ENCODE measurements at places on chromosomes 3 and 15.

- DNase-seq: no peak
Observed at GRCh38 chr3:139202226-139202958, 141.4 kb upstream of the MRPS22 start.

- DNase-seq: no peak
Observed at GRCh38 chr3:158936530-158937113, 134.8 kb downstream of the MFSD1 start.

DNA sequence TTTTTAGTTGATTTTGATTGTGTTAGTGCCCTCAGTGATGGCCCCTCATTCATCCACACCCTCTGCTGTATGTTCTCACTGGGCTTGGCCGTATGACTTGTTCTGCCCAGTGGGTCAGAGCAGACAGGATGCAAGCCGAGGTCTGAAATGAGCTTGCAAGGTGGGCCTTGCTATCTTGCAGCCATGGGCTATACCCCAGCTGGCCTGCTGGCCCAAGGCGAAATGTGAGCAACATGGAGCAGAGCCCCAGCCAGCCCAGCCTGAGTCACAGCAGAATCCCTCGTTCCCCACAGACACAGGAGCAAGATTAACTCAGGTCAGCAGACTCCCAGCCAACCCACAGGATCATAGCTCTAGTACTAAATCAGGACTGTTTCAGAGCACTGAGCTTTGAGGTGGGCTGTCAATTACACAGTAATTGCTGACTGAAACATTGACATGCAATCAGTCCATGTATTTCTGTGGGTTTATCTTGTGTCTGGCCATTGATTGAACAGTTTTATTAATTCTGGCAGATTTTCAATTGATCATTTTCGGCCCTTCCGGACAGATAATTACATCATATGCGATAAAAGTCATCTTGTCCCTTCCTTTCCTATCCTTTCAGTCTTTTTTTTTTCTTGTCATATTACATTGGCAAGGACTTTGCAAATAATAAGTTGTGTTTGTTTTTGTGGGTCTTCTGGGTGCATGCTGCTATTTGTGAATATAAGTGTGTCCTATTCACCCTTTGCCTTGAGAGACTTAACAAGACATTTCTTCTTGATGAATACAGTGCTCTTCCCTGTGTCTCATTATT is 27.1 kb downstream of the KLF15 start:
- DNase-seq: no peak

- no peak for DNase-seq
Observed at GRCh38 chr15:101116681-101116976, 135.2 kb downstream of the CHSY1 start.

DNA sequence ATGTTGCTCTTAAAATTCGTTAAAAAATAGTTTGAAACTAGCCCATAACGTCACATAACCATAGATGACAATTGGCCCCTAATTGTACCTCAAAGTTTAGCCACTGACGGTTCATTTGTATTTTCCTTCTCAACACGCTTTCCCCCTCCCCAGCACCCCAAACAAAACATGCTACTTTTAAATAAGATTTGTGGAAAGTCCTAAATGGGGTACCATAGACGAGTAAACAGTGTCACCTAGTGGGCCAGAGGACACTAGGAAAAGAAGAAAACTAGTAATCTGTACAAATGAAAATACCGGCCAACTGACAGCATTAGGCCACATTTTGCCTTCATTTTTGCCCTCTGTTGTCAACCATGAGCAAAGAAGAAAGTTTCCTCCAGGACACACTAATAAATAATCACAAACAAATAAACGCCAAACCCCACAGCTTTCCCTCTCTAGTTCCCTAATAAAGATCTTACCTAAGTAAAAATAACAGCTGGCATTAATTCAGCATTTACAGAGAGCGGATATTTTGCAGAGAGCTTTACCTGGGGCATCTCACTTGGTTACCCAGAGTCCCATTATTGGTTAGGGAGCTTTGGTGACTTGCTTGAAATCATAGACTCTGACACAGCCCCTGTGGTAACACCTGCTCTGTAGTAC is 175.1 kb upstream of the ATP11B start:
- peak; percentile 51 for DNase-seq

DNA sequence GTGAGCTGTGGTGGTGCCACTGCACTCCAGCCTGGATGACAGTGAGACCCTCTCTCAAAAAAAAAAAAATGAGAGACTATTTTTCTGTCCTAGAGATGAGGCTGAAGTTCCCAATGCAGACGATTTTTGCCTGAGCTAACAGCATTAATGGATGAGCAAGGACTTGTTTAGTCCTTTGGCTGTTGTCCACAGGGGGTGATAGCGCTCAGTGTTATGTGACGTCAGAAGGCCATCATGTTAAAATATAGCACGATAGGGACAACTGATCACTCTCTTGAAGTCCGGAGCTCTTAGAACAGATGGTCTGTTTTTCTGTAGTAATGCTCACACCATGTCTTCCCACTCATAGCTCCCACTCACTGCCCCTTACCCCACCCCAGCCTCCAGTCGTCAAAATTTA is 6.8 kb downstream of the TRNT1 start:
- no peak for DNase-seq

GRCh38 chr3:178056868-178057267 is 479.4 kb upstream of the KCNMB2 start:
- DNase-seq: no peak

DNA sequence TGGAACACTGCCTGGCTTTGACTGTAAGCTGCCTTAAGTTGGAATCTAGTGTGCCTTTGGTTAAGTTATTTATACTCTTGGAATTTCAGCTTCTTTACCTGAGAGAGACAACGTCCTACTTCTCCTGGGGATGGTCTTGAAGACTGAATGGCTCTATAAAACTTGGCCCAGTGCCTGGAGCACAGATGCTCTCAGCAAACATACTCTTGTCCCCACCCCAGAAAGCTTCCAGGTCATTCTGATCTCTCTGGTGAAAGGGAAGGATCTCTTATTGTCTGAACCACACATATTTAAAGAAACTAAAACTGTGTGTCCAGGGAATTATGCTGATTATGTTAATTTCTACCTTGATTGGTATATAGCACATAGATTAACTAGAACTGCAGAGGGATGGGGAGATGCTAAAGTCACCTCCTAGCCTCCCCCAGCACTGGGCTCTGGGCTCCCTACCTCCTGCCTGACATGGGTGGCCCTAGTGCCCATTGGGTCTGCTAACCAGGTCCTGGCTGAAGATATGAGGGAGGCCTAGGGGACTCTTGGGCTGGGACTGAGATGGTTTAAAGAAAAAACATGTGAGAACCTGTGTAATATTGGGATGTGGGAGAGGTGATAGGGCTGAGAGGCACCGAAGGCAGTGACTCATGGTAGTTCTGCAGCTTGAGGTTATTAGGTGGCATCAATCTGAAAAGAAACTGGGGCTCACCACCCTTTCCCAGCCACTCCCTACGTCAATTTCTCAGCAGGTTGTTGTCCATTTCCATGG is 171.0 kb downstream of the RPLP1 start:
- DNase-seq: no peak

DNA sequence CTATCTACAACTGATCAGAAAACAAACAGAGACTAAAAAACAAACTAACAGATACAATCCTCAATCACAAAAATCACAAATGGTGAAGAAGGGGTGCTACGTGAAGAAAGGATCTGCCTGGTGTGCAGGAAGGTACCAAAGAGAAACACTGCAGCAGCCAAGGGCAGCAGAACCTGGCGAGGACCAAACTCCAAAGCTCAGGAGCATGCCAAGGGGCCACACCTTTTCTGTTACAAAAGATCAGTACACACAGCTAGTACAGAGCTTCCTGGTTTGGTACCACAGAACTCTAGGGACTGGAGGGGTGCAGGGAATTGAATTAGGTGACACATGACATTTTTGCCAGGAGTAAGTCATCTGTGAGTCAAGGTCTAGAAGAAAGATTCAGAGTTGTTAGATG is 107.4 kb upstream of the GRM7 start:
- DNase-seq: no peak

GRCh38 chr15:39397883-39398282 is 183.0 kb upstream of the THBS1 start:
- DNase-seq: no peak

DNA sequence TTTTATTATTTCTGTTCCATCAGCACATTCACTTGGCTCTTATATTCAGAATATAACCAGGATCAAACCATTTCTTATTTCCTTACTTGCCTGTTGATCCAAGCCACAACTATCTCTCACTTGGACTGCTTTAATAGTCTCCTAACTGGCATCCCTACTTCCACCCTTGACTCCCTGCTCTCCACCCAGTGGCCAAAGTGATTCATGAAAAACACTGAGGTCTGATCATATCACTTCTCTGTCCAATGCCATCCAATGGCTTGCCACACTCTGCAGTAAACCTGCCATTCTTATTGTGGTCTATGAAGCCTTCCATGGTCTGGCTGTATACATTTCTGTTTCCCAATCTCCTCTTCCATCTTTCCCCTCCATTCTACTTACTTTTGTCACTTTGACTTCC is 576.1 kb downstream of the PDCD6IP start:
- no peak for DNase-seq

GRCh38 chr15:83320844-83321243 is 36.4 kb upstream of the BNC1 start:
- DNase-seq: no peak

DNA sequence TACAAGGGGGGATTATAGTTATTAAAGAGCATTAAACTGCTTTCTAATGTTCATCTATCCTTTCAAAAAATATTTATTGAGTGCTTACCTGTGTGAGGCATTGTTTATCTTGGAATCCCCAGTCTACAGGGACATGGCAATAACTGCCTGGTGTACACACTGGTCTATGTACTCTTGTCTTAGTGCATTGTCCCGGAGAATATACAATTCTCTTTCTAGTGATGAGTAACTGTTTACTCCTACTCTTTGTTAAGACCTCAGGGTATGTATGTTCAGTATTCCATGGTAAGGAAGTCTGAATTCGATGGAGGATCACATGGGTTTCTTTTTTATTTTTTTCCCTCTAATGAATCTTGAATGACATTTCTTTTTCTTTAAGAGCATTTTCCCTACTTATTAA is 772.4 kb upstream of the NR2F2 start:
- DNase-seq: no peak

DNA sequence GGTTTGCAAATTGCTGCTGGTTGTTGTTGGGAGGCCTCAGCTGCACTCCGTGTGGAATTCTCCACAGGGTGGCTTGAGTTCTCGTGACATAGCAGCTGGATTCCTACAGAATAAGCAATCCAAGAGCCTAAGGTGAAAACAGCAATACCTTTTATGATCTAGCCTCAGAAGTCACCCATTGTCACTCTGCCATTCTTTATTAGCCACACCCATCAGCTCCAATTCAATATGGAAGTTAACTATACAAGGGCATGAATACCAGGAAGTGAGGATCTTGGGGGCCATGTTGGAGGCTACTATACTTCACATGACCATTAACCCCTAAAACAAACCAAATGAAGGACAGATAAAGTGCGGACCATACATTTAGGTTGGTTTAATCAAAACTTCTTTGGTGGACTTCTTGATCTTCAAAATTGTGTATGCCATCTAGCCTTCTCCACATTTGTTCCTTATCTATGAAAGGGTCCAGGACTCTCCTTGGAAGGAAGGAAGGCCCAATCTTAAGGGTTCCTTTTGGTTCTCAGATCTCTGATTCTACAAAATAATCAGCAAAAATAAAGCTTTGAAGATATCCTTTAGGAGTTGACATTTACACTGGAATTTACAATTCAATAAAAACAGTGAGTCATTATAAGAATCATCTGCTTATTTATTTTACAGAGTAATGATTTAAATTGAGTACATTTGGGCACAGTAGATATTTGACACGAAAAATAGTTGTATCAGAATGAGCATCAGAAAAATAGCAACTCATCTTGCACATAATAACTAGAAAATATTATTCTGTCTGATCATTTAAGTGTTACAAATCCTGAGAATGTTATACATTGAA is 21.5 kb downstream of the CIAO2A start:
- no peak for DNase-seq

DNA sequence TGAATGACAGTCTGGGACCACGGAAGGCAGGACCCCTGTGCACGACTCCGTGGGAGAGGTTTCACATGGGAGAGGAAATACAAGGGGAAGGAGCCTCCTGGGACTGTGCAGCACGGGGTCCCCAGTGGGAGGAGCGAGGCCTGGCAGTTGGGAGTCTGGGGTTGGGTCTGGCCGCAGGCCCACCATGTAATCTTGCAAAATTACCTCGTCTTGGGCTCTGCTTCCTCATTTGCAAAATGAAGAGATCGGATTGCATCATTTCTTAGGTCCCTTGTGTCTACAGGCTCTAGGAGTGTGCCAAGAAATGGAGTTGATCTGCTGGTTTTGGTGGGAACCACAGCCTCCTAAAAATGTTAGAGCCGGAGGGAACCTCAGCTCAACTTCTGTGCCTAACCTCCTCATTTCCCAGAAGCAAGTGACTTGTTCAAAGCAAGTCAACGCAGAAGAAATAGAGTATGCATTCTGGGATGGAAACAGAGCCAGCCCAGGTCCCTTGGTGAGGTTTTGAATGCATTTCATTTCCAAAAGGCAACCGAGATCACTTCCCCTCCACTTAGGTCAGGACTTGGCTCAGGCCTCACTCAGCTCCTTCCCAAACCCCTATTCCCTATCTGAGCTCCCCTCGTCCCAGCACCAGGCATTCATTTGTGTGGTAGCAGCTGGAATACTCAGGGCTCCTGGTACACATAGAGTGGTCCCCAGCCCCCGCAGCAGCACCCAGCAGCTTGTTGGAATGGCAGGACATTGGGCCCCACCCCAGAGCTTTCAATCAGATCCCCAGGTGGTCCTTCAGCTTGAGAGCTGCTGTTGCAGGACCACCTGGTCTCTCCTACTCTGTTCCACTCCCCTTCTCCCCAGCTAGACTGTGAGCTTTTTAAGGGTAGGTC is 267.7 kb downstream of the XXYLT1 start:
- DNase-seq: peak; percentile 71

DNA sequence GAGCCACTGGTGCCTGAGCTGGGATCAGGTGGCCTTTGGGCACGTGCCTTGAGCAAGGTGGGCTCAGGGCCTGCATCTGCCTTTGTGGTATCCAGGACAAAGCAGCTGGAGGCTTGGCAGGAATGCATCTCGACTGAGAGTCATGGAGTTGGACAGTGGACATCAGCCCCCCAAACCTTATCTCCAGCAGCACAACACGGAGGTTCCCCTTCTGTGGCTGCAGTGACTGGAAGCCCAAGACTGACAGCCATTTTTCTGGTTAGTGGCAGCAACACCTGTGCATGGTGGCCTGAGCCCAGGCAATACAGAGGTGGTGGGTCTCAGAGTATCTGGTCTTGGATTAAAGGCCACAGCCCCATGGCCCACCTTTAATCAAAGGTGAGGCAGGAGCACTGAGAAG is 27.8 kb upstream of the TSEN2 start:
- DNase-seq: no peak

- no peak for DNase-seq
Observed at GRCh38 chr15:70672081-70672480, 91.3 kb downstream of the UACA start.

- peak; percentile 2 for DNase-seq
Observed at GRCh38 chr3:185825006-185825638, at the start of gene IGF2BP2. TSS of gene IGF2BP2 (minus strand) at chr3:185825042. CDS start at chr3:185824960, 82 bp downstream.

All from DMS79 (cell line).